ENCODE measurements at places on chromosomes 12 and 14. TPM values are rescaled to one million over a fixed set of nuclear protein-coding genes. Genes with fewer than 3 reads are reported as not detected.
A peak's percentile ranks its signal among the peaks of the same experiment; 100 is the strongest.

GRCh38 chr12:124236625-124237031, 58.3 kb upstream of the RFLNA start:
- no peak for DNase-seq

- no peak for DNase-seq
These were observed 101.2 kb downstream of the EEA1 start for GRCh38 chr12:92827836-92828431.

- no peak for DNase-seq
These were observed 131.8 kb downstream of the KITLG start for GRCh38 chr12:88448337-88448915.

- no peak for DNase-seq
These were observed 12.2 kb upstream of the TUBA1A start for GRCh38 chr12:49200919-49201594.

- DNase-seq: no peak
These were observed 927 bp downstream of the PTHLH start for GRCh38 chr12:27971606-27972005.

- DNase-seq: no peak
These were observed 93.9 kb downstream of the FGD4 start for GRCh38 chr12:32493282-32493681.

DNA sequence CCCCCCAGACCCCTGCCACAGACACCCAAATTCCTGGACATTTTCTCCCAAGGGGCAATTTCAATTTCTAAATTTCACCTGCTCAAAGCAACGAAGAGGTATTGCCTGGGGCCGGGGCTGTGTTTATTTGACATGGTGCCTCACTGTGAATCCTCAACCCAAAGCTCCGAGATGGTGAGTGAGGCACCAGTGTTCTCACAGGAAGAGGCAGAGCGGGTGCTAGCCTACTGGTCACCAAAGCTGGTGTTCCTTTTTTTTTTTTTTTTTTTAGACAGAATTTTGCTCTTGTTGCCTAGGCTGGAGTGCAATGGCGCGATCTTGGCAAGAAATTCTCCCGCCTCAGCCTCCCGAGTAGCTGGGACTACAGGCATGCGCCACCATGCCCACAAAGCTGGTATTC, 14.8 kb upstream of the SH2B3 start:
- DNase-seq: no peak

DNA sequence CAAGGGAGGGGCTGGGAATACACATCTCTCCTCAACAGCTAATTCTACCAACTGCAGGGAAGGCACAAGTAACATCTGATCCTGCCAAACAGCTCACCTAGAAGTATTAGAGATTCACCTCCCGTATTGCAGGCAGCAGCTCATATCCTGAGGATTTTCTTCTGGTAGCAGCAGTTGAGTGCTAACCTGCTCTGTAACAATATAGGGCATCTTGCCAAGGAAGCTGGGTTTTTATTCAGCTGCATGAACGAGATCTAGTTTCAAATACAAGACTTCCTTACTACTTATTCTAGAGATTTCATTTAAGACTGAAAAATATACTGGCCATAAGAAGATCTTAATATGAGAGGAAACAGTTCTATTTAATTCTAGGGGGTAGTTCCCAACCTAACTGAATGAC, 261.4 kb upstream of the USP15 start:
- DNase-seq: no peak

DNA sequence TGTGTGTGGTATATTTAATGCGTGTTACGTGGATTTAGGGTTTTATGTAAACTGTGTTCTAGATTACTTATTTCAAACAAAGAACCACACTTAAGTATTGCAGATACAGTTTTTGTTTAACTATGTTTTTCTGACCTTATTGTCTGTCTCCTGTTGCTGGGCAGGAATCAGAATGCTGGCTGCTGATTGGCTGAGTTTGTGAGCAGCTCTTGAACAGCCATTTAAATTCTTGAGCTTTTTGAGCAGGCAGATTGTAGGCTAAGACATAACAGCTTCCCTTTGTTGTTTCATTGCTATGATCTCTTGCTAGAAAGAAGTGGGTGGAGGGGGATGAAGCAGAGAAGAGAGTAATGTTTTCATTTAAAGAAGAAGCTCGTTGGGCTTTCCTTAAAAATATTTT, 52.2 kb downstream of the ATF7IP start:
- DNase-seq: no peak

DNA sequence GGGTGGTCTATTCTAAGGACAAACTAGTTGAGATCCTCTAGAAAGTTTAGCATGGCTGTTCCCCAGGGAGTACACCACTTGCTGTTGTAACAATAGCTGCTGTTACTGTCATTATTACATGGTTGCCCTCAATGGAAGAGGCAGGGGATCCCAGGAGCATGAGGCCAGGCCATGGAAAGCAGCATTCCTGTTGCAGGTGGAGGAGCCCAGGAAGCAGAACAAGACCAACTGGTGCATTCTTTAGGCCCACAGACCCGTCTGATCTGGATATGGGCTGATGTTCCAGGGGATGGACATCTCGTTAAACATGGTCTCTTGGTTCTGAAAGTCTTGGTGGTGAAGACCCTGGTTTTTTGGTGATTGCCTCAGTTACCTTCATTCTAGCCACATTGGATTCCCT, 109.2 kb upstream of the WSCD2 start:
- DNase-seq: no peak

- DNase-seq: no peak
These were observed 435.3 kb upstream of the TMTC1 start for GRCh38 chr12:30219047-30219446.

GRCh38 chr14:68888883-68889282, 90.2 kb downstream of the ACTN1 start:
- DNase-seq: no peak

GRCh38 chr14:66629499-66629898, 121.6 kb downstream of the GPHN start:
- DNase-seq: no peak

GRCh38 chr14:73792481-73792880, 59.1 kb upstream of the PTGR2 start:
- no peak for DNase-seq

GRCh38 chr14:90628825-90629224, 187.4 kb downstream of the TTC7B start:
- DNase-seq: no peak

- no peak for DNase-seq
These were observed 80.2 kb upstream of the GPHB5 start for GRCh38 chr14:63398952-63399351.

GRCh38 chr14:23300687-23301223, 1.9 kb downstream of the PPP1R3E start:
- DNase-seq: no peak

DNA sequence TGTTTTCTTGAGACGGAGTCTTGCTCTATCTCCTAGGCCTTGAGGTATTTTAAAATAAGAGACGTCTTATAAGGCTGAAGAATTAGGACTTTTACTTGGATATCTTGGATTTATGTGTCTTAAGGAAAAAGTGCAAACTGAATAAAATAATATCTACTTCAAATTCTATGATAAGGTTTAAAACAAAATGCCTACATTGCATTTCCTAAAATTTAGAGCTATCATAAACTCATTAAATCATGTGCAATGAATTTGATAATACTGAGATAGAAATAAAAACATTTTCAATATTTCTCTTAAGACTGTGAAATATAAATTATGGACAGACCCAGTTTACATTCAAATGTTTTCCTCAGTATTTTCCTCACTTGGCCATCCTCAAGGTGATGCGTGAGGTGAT, 729.5 kb upstream of the LMO3 start:
- no peak for DNase-seq

DNA sequence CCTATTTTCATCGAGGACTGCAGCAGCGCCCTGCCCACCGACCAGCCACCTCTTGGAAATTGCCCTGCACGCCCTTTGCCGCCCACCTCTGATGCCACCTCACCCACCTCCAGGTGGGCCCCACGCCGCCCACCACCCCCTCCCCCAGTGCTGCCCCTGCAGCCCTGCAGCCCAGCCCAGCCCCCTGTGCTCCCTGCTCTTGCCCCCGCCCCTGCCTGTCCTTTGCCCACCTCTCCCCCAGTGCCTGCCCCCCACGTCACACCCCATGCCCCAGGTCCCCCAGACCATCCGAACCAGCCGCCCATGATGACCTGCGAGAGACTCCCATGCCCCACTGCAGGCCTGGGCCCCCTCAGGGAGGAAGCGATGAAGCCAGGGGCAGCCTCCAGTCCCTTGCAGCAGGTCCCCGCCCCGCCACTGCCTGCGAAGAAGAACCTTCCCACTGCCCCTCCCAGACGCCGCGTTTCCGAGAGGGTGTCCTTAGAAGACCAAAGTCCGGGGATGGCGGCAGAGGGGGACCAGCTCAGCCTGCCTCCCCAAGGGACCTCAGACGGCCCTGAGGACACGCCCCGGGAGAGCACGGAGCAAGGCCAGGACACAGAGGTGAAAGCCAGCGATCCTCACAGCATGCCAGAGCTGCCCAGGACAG, 96.5 kb downstream of the LGMN start:
- no peak for DNase-seq

GRCh38 chr12:7451756-7452155, 7.8 kb upstream of the CD163L1 start:
- no peak for DNase-seq

- DNase-seq: no peak
These were observed at the start of gene IKZF4 for GRCh38 chr12:56020423-56021184. IKZF4 (plus strand) TSS chr12:56021043; CDS start chr12:56021494, 451 bp downstream.

DNA sequence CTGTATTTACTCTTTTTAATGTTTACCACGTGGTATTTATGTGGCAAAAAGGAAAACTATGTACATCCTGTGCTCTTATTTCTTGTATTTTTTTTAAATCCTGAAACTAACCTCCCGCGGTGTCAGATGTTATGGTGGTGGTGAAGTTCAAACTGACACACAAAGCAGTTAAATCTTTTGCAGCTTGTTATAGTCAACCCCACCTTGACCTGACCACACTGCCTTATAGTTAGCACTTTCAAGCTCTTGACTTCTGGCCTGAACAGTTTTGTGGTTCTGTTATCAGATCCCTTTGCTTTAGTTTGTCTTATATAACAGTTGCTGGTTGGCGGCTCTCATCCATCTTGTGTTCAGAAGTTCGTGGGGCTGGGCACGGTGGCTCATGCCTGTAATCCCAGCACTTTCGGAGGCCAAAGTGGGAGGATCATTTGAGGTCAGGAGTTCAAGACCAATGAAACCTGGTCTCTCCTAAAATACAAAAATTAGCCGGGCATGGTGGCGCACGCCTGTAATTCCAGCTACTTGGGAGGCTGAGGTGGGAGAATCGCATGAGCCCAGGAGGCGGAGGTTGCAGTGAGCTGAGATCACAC, 2.1 kb downstream of the UNG start:
- DNase-seq: no peak

- DNase-seq: no peak
These were observed 25.9 kb upstream of the WNK1 start for GRCh38 chr12:726281-727140.

DNA sequence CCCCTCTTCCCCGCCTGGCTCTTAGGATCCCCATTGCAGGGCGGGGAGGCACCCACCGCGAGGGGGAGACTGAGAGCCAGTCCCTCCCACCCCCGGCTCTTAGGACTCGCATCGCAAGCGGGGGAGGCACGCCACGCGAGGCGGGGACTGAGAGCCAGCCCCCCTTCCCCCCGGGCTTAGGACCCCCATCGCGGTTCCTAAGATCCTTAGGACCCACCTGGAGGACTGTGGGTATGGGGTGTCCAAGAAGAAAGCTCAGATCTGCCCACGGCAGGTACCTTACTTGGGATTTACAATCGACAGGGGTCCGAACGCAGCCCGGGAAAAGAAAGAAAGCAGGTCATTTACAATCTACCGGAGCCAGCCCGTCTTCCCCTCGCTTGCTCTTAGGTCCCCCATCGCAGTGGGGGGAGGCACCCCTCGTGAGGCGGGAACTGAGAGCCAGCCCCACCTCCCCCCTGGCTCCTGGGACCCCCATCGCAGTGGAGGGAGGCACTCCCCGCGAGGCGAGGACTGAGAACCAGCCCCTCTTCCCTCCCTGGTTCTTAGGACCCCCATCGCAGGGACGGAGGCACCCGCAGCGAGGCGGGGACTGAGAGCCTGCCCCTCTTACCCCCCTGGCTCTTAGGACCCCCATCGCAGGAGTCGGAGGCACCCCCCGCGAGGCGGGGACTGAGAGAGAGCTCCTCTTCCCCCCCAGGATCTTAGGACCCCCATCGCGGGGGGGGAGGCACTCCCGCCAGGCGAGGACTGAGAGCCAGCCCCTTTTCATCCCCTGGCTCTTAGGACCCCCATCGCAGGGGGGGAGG, 43.7 kb downstream of the DDX11 start:
- DNase-seq: peak; percentile 75

DNA sequence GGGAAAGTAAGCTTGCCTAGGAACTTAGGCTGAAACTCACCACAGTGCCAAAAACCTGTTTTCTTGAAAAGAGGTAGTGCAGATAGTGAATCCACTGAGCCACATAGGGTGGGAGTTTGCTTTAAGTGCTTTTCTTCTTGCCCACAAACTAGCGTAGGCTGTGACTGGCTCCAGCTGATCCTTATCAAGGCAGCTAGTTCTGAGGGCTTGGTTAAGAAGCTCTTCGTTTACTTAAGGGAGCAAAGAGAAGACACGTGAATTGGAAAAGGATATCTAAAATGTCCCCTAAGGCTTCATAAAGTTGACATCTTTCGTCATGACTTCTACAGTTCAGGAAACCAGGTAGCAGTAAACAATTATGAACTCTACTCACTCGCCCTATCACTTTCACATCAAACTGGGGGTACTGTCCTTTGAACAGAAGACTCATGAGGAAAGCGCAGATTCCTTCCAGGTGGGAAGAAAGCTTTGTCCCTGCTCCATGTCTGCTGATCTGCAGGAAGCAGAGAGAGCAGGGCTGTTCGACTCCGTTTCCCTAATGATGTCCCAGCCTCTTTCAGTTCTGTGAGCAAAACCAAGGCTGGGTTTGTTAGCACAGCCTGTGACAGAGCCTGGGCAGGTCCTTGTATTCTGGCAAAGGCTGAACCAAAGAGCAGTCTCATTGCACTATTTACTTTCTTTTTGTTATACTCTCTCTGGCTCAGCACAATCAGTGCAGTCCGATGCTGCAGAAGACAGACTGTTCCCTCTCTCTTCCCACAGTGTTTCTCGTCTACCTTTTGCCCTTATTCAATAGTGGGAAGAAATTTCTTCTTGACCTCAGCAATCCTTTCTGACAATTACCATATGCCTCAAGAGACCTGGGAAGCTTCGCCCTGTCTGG, 93.5 kb upstream of the ETV6 start:
- DNase-seq: peak; percentile 6

DNA sequence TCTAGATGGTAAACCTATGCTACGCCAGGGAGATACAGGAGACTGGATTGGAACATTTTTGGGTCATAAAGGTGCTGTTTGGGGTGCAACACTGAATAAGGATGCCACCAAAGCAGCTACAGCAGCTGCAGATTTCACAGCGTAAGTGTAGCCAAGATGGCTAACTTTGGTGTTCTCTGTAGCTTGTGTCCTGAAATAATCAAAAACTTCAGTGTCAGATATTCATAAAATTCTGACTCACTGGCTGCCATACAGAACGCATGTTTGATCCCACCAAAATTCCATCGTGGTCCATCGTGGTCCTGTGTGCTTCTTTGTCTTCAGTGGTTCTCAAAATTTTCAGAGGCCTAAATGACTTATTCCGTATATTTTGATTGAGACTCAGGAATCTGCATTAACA, 1.3 kb downstream of the STRAP start:
- DNase-seq: no peak

- peak; percentile 45 for DNase-seq
These were observed 151.8 kb downstream of the KIF26A start for GRCh38 chr14:104290058-104290667.

GRCh38 chr12:93879476-93880421, 202.6 kb downstream of the CRADD start:
- no peak for DNase-seq

The ACOT4 gene
- total RNA-seq: not detected

The CCDC198 gene
- 22.8 TPM for total RNA-seq

The BMP4 gene
- total RNA-seq: 1.9 TPM

The IFNG gene
- not detected for total RNA-seq

The RAD9B gene
- total RNA-seq: 0.28 TPM
